ENCODE measurements at places on chromosomes 3 and 15.

- no peak for DNase-seq
Observed at GRCh38 chr15:73767806-73768501, 14.8 kb upstream of the INSYN1 start.

DNA sequence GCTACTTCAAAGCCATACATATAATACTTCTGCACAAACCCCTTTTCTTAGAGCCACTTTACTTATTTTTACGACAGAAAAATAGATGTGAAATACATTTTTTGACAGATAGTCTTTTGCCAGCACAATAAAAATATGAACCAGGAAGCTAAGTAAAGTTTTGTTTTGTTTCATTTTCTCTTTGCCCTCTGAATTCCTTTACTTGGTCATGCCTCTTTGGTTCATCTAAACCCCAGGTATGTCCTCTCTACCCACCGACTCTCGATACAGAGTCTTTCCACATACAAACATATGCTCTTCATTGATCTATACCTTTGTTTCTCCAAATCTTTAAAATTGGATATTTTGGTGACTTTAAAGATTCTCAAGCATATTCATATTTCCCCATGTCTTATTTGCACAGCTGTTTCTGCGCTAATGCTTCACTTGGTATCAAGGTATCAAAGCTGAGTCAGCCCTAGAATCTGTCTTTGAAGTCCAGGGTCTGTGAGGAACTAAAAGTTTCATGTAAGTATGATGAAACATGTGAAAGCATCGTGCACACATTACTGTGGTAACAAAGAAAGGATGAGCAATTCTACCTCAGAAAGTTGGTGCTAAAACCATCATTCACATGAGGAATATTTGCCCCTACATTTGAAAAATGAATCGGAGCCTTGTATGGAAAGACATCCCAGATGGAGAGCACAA, 845.4 kb downstream of the NAALADL2 start:
- no peak for DNase-seq

GRCh38 chr3:97914388-97914787, 57.8 kb downstream of the RIOX2 start:
- DNase-seq: no peak

GRCh38 chr3:112470788-112471187, 28.5 kb downstream of the BTLA start:
- no peak for DNase-seq

- DNase-seq: no peak
Observed at GRCh38 chr3:57512166-57512565, 32.0 kb downstream of the DNAH12 start.

GRCh38 chr15:63586790-63587189, 10.4 kb upstream of the FBXL22 start:
- no peak for DNase-seq

DNA sequence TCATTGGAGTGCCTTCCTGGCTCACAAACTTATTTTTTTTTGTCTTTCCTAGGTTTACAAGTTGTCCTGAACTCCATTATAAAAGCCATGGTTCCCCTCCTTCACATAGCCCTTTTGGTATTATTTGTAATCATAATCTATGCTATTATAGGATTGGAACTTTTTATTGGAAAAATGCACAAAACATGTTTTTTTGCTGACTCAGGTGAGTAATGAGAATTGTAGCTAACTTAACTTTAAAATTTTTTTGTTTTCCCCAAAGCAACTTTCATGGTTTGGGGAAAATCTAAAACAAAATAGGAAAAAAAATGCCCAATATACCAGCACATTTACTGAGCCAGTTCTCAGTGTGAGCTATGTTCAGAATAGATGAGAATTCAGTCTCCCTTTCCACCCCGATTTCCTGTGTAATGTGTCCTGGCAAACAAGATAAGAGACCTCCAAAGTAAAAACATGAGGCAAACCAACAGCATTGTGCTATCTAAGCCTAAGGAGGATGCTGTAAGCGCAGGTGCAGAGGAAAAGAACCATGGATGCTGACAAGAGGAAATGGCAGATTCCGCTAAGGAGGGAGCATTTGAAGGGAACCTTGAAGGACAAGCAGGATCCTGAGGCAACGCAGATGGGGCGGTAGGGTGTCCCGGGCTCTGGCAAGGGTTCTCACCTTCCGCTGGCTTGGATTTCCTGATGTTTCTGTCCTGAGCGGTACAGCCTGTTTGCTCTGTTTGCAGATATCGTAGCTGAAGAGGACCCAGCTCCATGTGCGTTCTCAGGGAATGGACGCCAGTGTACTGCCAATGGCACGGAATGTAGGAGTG, 171.4 kb downstream of the CACNA1D start:
- DNase-seq: no peak

DNA sequence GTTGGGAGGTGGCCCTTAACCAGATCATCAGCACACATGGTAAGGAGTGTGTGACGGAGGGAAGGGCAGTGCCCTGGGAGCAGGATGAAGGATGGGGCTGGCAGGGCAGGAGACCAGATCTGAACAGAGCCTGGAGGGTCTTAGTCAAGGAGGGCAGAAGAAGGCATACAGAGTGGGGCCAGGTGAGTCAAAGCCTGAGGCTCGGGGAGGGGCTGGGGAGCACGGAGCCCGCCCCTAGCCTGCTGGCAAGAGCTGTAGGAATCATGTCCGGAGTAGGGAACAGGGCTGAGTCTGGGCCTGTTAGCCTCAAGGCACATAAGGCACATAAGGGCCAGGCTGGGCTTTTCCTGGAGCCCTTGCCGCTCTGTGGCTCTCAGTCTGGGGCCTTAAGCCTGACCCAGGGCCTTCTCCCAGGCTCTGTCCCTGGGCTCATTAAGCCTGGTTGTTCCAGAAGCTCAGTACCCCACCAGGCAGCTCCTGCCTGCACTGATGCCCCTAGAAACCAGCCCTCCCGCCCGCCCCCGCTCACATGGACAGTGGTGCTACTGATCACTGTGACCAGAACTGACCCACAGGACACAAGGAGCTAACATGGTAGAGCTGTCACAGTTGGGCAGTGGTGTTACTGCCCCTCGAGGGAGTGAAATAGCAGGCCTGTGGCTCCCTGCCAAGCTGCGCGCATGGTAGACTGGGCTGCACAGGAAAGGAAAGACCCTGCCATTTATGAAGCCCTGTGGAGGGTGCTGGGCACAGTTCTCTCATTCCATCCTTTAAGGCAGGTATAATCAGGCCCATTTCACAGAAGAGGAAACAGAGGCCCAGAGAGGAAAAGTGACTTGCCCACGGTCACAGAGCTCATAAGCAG, 14.6 kb downstream of the ISG20 start:
- no peak for DNase-seq

- DNase-seq: no peak
Observed at GRCh38 chr3:128236657-128237056, 83.4 kb downstream of the EEFSEC start.

DNA sequence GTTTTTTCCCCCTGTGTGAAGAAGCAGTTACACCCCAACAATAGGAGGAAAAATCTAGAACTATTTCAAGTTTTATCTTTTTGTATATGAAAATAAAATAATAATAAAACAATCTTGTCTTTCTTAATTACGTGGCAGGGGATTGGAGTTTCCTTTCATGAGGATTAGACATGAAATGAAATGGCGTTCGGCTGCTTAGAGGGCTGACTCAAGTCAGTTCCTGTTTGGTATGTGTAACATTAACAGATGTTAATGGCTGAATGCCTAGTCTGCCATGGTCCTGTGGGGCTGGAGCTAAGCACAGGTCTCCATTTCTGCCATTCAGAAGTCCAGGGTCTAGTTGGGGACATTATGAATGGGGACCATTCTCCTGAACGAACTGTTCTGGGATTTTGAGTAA, 3.1 kb upstream of the EXOG start:
- DNase-seq: no peak

- DNase-seq: no peak
Observed at GRCh38 chr3:94158512-94158911, 95.7 kb downstream of the NSUN3 start.

DNA sequence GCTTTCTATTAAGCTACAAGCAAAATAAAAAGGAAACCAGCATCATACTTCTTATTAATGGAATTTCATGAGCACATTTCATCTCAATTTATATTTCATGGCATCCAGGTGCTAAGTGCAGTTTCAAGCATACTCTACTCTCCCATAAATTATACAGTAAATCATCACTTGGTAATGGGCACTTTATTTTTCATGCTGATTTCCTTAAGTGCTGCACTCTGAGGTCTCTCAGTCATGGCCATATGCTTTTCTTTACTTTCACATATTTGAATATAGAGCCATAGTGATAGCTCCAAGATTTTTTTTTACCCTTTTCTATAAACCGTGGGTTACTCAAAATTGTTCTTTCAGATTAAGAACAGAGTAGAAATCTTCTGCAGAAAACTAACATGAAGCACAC, 1505.7 kb upstream of the CADM2 start:
- DNase-seq: no peak

GRCh38 chr15:73882761-73883419, 9.5 kb downstream of the TBC1D21 start:
- DNase-seq: no peak

DNA sequence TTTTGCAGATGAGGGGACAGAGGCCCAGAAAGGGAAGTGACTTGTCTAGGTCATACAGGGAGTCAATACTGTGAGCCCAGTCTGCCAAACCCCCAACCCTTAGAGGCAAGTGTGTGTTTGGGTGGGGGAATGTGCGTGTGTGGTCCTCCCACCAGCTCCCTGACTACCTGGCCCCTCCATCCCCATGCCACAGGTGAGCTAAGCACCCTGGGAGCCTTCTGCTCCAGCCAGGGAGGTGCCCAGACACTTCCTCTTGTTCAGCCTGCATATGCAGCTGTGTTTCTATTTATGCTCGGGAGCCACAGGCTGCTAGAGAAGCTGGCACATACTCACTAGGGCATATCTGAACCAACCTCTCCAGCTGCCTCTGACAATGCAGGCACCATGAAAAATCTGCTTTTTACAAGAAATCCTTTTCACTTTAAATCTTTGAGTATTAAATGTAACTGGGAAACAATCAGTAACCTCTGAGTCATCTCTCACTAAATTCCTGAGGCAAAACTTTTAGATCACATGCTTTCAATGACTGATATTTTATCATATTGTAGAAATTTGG, 20.7 kb downstream of the TBC1D2B start:
- DNase-seq: no peak

- no peak for DNase-seq
Observed at GRCh38 chr3:67685499-67685898, 31.1 kb upstream of the SUCLG2 start.

DNA sequence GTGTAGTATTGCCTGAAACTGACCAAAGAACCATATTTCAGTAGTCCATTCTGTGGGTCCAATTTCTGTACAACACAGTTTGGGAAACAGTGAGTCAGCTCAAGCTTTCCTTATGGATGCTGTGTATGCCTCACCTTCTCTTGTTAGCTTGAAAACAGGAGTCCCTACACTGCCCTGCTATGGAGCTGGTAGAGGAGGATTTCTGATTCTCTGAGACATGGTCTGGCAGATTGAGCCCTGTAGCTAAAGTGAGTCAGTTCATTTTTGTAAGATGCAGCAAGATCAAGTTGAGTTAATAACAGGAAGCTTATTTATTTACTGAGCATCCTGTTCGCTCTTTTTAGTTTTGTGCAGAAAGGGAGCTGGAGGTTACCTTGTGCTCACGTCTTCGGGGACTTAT, 424.1 kb upstream of the RBMS3 start:
- DNase-seq: no peak

DNA sequence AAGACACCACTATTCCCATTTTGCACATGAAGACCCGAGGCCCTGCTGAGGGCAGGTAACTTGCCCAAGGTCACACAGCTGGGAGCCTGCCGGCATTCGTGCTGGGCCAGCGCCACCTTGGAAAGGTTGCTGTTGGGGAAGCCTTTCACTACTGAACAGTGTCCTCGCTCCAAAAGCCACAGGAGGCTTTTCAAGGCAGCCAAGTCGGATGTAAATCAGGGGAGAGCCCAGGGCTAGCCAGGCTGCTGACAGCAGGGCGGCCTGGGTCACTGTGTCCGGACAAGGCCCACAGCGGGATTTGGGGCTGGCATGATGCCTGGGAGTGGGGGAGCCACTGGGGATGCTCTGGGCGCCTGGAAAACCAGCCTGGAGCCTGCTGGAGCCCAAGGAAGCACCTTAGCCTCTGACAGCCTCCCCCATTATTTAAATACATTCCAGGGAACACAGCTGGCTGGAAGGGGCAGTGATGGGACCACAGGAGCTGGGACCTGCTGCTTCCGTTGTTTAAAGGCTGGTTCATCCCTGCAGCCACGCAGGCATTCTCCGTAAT, 10.5 kb downstream of the SLC6A6 start:
- DNase-seq: no peak

GRCh38 chr3:165078293-165078692, at the start of gene SI:
Gene SI (minus strand): TSS chr3:165078496. CDS start chr3:165076012, 2,484 bp downstream.
- DNase-seq: no peak

GRCh38 chr3:179765396-179765795, 112.6 kb downstream of the USP13 start:
- no peak for DNase-seq

DNA sequence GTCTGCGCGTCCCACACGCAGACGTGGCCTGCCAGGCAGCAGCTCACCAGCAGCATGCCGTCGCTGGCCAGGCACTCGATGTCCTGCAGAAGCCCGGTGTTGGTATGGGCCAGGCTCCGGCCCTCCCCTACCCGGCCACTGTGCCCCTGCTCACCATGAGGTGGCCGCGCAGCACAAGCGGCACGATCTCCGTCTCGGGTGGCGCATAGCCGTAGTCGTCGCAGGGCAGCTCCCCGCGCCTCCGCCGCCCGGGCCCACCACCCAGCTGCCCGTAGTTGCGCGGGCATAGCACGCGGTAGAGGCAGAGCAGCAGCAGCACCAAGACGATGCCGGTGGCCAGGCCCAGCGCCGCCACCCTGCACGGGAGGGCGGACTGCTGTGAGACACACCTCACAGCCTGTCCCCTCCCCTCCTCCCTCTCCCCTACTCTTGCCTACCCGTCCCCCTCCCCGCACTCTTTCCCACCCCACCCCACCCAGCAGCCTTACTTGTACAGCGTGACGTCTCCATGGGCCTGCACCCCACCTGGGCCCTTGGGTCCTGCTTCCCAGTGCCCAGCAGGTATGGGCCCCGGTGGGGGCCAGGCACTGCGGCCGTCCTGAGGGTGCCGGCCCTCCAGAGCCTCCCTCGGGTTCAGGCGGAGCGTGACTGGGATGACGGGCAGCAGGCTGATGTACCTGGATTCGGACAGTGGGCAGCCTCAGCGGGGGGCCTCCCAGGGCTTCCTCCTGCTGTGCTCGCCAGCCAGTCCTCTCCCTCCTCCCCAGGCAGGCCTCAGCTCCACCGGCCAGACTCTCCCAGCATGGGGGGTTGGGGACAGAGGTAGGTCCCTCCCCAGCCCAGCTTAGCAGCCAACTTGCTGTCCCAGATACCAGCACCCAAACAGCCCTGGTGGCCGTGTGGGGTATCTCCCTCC, 37.6 kb downstream of the PTPN23 start:
- DNase-seq: no peak

GRCh38 chr3:53161450-53161819, 426 bp downstream of the PRKCD start:
- DNase-seq: no peak

DNA sequence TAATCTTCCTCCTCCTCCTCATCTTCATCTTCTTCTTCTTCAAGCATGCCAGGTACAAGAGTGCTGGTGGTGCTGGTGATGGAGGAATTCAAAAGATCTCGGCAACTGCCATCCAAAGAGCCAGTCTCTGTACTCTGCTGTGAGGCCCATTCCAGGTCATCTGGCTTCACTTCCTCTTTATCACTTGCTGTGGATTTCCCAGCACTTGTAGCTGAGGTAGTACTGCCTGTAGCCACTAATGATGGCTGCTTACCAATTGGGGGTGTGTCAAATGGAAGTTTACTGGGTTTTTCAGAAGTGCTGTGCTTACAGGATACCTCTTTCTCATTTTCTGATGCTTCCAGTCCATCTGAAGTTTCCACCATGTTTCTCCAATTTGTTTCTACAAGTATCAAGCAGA, 28.8 kb upstream of the SHC4 start:
- peak; percentile 7 for DNase-seq
